ENCODE measurements at places on chromosomes 1 and 21.

DNA sequence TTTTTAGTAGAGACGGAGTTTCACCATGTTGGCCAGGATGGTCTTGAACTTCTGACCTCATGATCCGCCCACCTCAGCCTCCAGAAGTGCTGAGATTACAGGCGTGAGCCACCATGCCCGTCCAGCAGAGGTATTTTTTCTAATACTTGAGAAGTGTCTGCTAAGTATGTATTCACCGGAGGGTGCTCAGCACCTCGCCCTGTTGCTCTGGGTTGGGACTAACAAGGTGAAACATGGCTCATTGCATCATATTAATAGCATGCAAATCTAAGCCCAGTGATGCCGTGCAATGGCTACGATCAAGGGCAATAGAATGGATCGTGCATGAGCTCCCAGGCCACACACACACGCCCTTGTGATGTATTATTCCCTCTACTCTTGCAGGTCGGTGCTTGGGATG is 68.7 kb downstream of the PDE9A start:
- no peak for DNase-seq

DNA sequence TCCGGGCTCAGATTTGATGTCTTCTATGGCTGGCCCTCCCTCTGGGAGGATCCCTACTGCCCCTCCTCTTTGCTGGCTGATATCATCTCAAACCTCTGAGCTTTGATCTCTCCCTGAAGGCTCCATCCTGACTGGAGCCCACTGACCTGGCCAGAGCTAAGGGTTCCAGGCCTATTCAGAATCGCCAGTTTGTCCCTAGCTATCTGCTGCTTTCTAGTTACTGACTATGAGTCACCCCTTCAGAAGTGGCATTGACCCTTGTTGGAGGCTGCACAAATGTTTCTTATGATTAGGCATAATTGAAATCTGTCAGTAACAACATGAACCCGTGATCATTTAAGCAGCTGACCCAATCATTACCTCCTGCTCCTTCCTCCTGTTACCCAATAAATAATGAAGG is 87.1 kb downstream of the ABCA4 start:
- no peak for DNase-seq

DNA sequence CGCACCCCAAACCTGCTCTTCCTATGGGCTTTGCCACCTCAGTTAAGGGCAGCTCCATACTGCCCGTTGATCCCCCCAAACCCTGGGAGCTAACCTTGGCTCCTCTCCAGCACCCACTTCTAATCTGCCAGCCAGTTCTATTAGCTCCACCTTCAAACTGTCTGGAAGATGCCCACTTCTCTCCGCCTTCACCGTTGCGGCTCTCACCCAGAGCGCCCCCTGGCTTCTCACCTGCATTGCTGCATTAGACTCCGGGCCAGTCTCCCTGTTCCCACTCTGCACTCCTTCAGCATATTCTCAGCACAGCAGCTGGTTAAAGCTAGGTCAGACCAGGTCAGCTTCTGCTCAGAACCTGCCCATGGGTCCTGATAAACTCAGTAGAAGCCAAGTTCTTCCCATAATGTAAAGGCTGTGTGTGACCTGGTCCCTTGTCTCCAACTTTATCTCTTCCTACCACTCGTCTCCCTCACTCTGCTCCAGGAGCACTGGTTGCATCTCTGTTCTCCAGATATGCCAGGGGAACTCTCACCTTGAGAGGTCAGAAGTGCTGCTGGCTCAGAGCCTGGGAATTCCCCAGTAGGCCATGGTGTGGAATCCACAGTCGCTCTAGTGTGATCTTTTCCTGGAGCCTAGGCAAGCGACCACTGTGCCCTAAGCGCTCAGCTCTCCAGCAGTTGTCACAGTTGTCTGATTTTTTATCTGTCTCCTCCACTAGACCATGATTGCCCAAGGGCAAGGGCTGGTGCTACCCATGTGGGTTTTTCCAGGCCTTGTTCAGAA is 150.3 kb downstream of the HMGB4 start:
- no peak for DNase-seq

DNA sequence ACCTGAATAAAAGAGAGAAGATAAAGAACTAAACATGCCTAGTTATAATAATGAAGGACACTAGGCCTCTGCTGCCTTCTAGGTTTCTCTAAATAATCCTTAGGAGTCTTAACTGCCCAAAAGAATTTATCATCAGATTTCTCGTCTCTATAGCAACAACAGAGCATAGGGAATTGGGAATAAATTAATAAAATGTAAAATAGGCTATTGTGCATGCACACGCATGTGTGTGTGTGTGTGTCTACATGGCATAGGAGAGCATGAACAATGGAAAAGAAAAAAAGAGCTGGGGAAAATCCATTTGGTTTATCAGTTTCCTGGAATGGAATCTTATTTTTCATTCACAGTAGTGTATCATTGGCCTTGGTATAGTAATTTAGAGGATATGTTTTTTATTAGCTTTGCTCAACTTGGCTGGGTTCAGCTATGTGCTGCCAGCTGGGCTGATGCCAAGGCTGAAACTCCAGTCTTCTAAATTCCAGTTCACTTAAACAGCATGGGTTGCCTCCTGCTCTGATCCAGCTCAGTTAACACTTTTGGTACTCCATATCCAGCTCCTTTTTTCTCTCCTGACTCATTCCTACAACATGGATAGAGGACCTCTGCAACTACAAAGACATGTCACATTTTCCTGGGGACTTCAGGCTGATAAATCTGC is 80.6 kb upstream of the SLFNL1 start:
- DNase-seq: no peak

DNA sequence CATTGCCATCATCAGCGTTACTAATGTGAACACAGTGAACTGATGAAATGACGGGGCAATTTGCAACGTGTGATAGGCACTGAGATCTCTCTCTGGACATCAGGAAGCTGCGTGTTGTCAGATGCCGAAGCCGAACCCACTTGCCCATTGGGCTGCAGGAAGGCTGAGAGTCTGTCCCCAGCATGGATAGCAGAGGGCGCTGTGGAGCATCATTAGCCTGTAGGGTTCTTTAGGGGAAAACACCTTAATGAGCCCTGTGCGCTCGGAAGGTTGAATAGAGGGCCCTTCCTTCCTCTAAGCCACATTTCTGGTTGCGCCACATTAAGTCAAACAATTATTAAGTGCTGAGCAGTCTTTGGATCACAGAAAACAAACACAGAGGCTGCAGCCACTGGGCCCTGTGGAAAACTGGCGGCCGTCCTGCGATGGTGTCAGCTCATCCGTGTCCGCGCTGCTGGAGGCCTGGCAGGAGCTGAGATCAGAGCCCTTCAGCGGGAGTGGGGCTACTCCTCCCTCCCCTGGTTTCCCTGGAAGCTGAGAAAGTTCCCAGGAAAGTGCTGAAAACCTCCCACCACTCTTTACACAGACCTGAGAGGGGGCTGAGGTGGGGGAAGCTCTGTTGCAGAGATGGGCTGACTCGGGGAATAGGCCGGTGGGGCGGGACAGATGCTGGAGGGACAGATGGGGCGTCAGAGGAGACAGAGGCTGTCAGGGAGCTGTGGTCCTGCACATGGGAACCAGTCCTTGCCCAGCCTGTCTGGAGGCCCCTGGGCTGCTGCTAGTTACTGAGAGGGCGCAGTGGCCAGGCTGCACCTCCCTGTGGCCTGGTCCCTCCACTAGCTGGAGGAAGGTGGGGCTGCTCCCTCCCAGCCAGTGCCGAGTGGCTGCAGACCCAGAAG is 12.7 kb downstream of the TFF2 start:
- peak; percentile 69 for DNase-seq

- no peak for DNase-seq
Observed at GRCh38 chr1:193709607-193710006, 523.2 kb upstream of the B3GALT2 start.

GRCh38 chr1:88979054-88979748 is 13.2 kb downstream of the KYAT3 start:
- DNase-seq: no peak

- no peak for DNase-seq
Observed at GRCh38 chr1:77966291-77966690, 12.6 kb downstream of the FUBP1 start.

DNA sequence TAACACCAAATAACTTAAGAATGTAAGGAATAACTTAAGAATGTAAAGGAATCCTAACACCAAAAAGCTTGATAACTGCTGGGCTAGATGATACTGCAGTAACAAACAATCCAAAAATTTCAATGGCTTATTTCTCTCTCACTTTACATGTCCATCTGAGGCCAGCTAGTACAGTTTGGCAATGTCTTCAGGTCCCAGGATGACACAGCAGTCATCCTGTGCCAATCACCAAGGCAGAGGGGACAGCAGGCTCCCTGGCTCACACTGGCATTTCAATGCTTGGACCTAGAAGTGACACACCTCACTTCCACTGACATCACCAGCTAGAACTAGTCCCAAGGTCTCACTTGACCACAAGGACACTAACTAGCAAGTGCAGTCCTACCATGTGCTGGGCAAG is 15.3 kb downstream of the DNAJC11 start:
- no peak for DNase-seq

- no peak for DNase-seq
Observed at GRCh38 chr1:204567071-204567470, 50.9 kb downstream of the MDM4 start.

GRCh38 chr1:240967070-240967724 is 355.2 kb upstream of the GREM2 start:
- DNase-seq: no peak

DNA sequence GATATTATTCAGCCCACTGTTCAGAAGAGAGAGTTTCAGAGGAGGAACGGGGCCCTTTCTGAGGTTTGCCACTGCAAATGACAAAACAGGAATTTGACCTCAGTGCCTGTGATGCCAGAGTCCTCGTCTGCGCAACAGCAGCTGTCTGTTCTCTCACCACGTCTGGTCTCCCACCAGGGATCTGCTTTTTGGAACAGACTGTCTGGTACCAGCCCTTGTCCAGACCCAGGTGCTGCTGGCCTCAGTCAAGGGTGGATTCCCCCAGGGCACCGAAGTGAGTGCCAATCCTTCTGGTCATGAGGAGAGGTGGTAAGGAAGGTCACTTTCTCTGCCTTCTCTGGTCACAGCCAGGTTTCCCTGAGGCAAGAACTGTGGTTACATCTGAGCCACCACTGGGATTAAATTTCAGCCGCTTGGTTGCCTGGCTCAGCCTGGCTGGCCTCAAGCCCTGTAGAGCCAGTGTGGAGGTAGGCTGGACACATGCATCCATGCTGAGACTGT is 2.3 kb upstream of the BCAN start:
- no peak for DNase-seq

DNA sequence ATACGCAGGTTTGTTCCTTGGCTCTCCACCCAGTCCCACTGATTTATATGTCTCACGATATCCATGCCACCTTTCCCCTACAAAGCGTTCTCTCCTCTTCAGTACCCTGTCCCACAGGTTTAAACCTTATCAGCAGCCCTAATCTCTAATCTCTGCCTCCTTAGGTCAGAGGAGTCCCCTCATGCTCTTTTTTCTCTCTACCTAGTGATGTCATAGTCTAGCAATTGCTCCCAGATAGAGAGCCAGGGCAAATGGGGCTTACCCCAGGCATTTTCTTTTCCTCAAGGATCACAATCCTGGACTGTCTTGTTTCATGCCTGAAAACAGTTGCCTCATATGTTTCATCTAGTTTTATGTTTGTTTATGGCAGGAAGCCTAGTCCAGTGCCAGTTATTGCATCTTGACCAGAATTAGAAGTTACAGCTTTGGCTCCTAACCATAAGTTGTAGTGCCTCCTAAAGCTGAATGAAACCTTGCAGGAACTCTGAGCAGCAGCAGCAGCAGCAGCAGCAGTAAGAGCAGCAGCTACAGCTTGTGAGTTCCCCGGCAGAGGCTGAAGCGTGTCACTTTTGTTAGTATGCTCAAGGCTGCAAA is 26.7 kb upstream of the TP53BP2 start:
- no peak for DNase-seq

GRCh38 chr1:217333939-217334338 is 297.0 kb downstream of the GPATCH2 start:
- DNase-seq: peak; percentile 41

DNA sequence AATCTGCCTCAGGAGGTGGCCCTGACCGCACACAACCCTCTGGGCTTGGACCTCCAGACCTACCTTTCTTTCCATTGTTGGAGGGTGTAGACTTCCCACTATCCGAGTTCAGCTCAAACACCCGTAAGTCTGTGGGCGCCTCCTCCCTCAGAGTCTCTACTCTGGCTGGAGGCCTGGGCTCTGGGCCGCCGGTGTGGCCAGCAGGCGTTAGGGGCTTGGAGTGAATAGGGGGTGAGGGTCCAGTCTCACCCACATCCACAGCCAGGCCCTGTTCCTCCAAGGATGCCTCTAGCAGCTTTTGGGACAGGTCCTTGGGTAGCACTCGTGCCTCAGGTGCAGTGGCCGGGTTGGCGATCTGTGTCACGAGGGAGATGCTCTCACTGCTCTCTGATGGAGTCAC is 13.9 kb downstream of the TSSK3 start:
- DNase-seq: no peak

DNA sequence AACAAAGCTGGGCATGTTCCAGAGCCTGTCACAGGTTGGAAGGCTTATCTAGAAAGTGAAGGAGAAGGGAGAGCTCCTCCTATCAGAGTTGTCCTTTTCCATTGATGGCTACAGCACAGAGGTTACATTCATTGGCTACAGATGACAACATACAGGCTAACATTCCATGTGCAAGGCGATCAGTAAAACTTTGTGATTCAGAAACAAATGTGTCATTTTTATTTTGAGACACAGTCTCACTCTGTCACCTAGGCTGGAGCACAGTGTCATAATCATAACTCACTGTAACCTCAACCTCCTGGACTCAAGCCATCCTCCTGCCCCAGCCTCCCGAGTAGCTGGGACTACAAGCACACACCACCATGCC is 32.6 kb downstream of the TRIM67 start:
- DNase-seq: no peak

GRCh38 chr1:159222075-159222865 is 17.6 kb downstream of the ACKR1 start:
- no peak for DNase-seq

DNA sequence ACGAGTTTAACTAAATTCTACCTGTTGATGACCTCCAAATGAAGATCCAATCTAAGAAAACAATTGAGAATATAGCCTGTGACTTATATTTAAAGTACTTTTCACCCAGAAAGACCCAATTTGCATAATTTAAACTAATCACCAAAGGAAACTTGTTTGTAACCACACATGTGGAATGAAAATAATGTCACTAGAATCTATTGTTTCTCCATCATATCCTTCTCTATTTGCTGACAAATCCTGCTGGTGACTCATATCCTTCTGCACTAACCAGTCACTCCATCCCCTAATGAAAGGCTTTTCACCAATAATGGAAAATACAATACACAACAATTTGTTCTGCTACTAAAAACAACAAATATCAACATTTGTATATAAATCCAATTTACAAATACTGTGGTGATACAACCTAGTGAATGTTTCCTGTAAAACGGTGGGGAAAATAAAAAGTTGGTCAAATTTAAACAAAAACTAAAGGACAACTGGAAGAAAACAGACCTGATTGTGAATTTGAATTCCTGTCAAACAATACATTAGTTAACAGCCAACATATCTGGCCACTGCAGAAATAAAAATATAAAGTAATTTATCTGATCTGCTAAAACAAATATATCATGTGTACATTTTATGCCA is 6.5 kb downstream of the PTP4A2 start:
- DNase-seq: peak; percentile 42

DNA sequence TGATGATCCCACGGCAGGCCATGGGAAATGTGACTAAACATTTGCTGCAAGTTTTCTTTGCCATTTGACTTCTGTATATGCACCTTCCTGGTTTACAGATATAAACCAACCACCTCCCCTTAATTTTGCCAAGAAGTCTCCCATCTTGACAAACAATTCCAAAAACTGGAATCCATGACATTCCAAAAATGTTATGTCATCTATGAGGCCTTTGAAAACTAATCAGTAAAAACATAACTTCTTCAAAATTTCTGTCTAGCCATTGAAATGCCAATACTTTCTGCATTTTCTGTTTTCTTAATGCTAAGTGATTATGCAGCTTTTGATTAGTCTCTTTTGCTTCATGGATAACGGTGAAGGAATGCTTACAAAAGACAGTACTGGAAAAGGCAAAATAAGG is 84.1 kb downstream of the LYST start:
- DNase-seq: no peak
